NCI-H1436 (cell line): ENCODE measurements at places on chromosomes 6 and 20.

GRCh38 chr6:168495133-168495532 lies 54.1 kb downstream of the SMOC2 start:
- DNase-seq, result no peak

- no peak for DNase-seq
These were observed 75.9 kb downstream of the LYRM4 start for GRCh38 chr6:5184878-5185277.

GRCh38 chr20:48921883-48922820 lies 641 bp downstream of the ARFGEF2 start:
- DNase-seq, result no peak

GRCh38 chr20:46954490-46955038 lies 59.9 kb downstream of the EYA2 start:
- peak; percentile 19 for DNase-seq

GRCh38 chr20:11155156-11155756 lies 481.5 kb upstream of the JAG1 start:
- DNase-seq, result no peak

- DNase-seq, result no peak
These were observed 501.4 kb downstream of the EPM2A start for GRCh38 chr6:145233955-145234354.

DNA sequence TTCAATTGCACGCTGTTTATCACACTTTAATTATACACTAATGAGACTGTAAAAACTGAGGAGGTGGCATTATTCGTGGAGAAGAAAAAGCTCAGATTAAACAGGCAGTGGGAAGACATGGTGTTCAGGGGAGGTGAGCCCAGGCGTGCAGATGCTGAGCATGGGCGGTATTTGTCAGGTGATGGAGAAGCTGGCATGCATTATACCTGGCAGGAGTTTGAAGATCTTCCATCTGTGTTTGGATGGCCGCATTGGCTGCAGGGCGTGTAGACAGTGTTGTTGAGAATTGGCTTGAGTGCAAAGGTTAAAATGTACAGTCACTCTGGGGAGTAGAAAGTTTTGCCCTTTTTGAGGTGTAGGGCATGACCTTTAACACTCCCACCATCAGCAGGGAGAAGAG lies 213.8 kb downstream of the ERMARD start:
- DNase-seq, result no peak

DNA sequence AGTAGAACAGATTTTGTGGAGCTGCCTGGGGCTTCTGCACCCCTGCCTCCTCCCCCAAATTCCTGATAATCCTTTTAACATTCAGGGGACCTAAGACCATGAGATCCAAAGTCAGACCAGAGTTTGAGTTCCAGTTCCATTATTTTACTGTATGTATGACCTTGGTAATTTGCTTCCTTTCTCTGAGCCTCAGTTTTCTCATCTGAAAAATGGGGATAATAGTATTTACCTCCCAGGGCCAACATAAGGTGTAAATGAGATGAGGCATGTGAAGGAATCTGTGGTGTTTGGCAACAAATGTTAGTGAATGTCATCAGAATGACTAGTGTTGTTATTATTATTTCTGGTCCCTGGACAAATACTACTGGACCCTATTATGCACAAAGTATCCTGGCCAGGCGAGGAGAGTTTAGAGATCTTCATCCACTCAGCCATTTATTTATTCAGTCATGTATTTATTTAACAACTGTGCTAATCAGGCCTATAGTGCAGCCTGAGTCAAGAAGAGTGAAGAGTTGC lies 47.3 kb downstream of the CDH22 start:
- no peak for DNase-seq

DNA sequence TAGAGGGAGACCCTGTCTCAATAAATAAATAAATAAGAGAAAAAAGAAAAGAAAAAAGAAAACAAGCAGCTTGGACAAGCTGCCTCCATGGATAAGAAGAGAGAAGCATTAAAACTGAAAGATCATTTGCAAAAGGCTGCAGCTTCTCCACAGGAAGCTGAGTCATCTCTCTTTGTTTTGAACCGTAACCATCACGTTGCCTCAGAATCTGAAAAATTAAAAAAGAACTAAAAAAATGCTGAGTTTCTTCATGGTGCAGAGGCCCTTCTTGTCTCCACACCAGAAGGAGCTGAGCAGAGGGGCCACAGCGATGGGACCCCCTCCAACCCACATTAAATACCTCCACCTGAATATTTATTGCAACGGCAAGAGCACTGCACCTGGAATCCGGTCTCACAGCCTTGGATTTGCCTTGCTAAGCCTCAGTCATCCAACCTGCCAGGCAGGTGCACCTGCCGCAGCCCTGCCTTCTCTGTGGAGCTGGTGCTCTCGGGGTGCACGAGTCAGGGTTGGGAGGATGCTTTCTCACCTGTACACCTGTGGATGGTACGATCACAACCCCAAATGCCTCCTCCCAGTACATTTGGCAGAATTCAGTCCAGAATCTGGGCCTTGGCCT lies 28.1 kb downstream of the TOX2 start:
- DNase-seq, result no peak

GRCh38 chr6:110606151-110606550 lies 129.7 kb upstream of the SLC22A16 start:
- DNase-seq, result no peak

DNA sequence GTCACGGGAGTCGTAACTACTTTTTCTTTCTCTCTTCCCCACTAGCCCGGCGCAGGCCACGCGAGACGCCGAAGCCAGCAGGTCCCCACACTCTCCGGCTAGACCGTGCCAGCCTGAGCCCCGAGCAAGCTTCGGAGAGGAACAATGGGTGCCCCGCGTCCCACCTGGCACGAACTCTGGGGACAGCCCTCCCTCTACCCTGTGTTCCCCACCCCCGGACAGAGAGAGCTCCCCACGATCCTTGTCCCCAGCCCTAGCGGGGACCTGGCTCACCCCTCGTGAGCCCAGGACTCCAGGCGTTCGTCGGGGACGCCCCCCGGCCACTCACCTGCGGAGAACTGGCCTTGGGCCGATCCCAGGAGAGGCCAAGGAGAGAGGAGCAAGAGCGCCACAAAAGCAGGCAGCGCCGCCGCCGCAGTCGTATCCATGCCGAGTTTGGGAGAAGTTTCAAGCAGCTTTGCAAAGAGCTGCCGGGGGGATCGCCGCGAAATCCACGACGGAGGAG lies 416 bp downstream of the PTPRK start:
- DNase-seq, result peak; percentile 45

DNA sequence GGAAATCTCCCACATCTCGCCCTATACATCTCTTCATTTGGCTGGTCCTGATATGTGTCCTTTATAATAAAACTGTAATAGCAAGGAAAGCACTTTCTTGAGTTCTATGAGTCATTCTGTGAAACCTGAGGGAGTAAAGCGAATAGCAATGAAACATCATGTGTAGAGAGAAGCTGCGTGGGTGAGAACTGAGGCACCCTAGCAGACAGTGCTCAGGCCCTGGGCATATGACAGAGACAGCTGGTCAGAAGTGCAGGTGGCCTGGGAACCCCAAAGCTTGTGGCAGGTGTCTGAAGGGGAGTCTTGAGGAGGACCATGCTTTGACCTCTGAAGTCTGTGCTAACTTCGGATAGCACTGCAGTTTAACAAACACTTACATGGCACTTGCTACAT lies 1.3 kb upstream of the BLOC1S5 start:
- no peak for DNase-seq

GRCh38 chr20:36128463-36129159 lies 25.9 kb upstream of the EPB41L1 start:
- no peak for DNase-seq

GRCh38 chr6:164086076-164086887 lies 671.8 kb downstream of the QKI start:
- no peak for DNase-seq

DNA sequence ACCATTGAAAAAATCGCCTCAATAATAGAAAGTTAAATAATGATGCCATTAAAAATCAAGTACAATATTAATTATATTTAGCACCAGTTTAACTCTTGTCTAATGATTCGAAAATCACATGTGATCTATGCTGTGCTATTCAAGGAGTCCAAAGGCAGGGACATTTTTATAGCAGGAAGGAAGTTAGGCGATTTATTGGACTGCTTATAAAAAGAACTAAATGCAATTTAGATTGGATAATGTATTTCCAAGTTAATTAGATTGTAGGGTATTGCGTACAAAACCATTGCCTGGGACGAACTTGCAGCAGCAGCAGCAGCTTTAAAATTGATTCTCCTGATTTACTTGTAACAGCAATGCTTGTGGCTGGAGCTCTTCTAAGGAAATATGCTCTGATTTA lies 87.4 kb upstream of the TMEM181 start:
- no peak for DNase-seq

DNA sequence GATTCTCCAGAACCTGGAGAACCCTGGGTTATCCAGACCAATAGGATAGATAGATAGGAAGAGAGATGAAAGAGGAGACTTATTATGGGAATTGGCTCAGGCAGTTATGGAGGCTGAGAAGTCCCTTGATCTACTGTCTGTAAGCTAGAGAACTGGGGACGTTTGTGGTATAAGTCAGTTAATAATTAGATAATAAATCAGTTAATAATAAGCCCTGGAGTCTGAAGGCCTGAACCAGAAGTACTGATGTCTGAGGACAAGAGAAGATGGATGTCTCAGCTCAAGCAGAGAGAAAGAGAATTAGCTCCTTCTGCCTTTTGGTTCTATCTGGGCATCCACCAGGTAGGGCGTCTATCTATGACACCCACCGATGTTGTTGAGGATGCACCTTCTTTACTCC lies 72.9 kb upstream of the SLC22A23 start:
- no peak for DNase-seq

DNA sequence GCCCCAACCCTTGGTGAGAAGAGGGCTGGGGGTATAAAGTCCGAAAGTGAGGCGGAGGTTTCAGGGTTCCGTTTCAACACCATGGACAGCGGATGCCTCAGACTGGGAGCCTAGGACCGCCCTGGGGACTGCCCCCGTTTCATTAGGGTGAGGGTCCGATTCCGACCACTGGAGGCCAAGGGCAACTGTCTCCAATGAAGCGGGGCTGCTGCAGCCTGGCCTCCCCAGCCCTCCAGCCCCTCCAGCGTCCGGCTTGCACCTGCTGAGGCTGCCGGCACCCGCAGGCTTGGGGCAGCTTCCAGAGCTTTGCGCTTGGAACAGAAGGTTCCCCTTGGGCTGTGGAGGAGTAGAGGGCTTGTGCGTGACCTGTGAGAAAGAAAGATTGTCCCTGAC lies 39.9 kb downstream of the YTHDF1 start:
- DNase-seq, result no peak

DNA sequence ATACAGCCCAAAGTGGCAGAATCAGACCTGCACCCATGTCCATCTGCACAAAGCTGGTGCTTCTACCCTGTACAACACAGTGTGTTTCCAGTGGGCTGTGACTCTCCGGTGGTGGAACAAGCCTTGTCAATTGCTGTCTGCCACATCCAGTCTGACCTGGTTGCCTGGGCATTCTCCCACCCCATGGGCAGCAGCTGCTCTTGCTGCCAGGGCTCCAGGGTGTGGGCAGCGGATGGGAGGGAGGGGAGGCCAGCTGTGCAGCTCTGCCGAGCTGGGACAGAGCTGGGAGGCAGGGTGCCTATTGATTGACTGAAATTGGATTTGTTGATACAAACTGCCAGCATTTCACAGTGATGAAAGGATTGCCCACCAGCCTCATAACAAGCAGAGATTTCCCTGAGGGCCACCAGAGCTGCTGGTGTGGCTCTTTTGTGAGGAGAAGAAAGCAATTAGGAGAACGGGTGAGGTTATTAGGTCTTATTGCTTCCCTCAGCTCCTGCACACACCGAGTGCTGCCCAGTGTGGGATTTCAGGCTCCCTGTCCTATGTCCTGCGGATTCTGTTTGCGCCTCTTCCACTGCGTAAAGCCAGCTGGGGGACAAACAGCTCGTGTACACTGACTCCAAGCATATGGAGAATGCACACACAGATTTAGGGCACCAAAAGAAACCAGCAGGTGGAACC lies 150.8 kb downstream of the NRN1 start:
- DNase-seq, result no peak

DNA sequence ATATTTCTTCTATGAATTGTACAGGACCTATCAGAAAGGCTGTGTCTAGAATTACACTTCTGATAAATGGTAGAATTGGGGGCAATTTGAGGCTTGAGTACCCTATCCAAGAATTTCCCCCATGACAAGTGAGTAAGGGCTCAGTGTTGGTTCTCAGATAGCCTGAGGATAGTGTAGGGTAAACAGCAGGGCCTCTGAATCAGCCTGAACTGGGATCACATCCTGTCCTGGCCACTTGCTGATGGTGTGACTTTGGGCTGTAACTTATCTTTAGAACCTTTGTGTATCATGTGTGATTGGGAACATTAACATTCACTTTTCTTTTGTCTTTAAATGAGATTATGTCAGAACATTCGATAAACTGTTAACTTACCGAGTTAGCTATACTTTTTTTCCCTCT lies 151.0 kb downstream of the CLIC5 start:
- DNase-seq, result no peak

DNA sequence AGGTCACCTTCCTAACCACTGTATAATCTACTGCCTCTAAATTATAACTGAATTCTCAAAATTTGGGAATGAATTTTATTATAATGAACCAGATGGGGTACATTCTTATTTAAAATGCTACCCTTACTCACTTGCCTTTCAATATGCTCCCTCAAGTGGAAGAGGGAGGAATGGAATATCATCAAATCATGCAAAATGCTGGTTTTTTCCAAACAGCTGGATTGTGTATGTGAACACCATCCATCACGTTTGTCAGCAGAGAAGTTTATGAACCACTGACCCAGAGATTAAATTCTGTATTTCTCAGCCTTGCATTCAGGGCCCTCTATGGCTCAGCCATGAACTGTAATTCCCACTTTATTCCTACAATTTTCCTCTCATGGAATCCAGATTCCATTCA lies 40.5 kb downstream of the CBLN4 start:
- DNase-seq, result no peak

DNA sequence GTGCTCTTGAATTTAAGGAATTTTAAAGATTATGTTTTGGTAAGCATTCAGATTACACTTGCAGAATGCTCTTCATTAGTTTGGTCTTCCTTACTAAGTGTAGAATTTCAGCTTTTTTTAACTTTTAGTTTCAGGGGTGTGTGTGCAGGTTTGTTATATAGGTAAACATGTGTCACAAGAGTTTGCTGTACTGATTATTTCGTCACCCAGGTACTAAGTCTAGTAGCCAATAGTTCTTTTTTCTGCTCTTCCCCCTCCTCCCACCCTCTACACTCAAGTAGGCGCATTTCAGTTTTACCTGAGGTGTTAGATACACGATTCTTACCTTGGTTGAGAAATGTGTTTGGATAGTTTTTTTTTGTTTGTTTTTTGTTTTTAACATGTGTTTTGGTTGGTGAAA lies 68.3 kb downstream of the AFG1L start:
- no peak for DNase-seq

- no peak for DNase-seq
These were observed 5.3 kb downstream of the KCNK5 start for GRCh38 chr6:39224011-39224410.
